ENCODE measurements at places on chromosomes 4 and X.

GRCh38 chr4:152997771-152998487 lies 61.8 kb downstream of the FHDC1 start:
- DNase-seq, result no peak

GRCh38 chrX:75229774-75230173 lies 44.1 kb upstream of the UPRT start:
- DNase-seq, result no peak

GRCh38 chr4:100285121-100285520 lies 94.9 kb upstream of the DDIT4L start:
- no peak for DNase-seq

DNA sequence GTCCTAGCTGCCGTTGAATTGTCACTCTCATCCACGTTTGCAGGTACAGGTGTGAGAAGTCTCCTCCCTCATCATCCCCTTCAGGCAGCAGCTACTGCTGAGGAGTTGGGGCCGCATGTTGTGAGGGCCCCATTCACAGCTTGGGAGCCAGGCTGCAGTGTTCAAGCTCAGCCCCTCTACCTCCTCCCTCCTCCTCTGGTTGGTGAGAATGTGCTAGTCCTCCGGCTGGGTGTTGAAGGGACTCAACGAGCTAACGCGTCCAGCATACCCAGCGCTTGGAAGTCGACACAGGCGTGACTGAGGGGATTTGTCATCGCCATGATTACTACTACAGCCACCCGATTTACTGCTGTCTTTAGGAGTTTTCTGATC lies 82.0 kb upstream of the PSAPL1 start:
- DNase-seq, result no peak

- DNase-seq, result no peak
Measured at GRCh38 chrX:41707218-41707617, 16.8 kb upstream of the GPR82 start.
